Tibial nerve (tissue), 4 donors: ENCODE measurements at places on chromosomes 1 and 21. TPM values are rescaled to one million over a fixed set of nuclear protein-coding genes. Genes with fewer than 3 reads are reported as not detected.

Gene CAPN8
- not detected for total RNA-seq

GRCh38 chr1:3251099-3251806 lies 182.2 kb downstream of the PRDM16 start:
- no peak for DNase-seq

GRCh38 chr1:168180148-168180524 lies 1.4 kb downstream of the TIPRL start:
- DNase-seq, result no peak

Gene TDRD5
- total RNA-seq, result 0.21 TPM

Gene ADGRB2
- total RNA-seq, result 5.9 TPM

DNA sequence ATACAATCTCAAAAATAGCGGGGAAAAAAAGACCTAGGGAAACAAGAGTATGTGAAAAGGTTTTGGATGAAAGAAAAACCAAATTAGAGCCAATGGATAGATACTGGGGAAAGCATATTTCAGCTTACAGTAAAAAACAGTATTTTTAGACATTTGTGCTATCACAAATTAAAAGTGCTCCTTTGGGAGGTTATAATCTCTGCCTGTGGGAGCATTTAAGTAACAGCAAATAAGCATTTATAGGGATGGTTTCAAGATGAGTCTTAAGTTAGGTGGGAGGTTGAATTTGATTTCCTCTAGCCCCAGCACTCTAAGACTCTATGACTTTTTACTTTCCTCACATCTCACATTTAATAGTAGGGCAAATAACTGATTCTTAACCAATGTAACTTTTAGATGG lies 79.6 kb upstream of the SLFNL1 start:
- DNase-seq, result no peak

- DNase-seq, result no peak
These were observed 195.2 kb downstream of the MRPL39 start for GRCh38 chr21:25412100-25412499.

Gene GJB3
- total RNA-seq, result not detected

DNA sequence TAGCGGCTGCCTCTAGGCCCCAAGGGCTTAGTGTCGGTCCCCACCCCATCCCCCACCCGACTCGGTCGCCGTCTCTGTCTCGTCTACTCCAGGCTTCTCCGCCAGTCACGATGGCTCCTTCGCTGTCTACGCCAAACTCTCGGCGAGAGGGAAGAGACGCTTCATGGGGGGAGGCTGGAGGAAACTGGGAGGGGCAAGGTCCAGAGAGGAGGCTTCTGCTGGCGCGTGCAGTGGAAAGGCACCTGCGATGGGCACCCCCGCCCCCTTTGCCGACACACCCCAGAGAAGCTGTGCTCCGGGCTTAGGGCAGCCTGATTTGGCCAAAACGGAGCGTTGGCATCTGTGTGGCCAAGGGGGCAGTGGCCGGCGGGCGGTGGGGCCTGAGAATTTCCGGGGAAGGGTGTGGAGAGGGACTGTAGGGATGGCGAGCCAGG lies 1.2 kb upstream of the CSMD2 start:
- DNase-seq, result no peak

Gene IQGAP3
- total RNA-seq, result 2.4 TPM

- DNase-seq, result no peak
These were observed 278.2 kb downstream of the USP25 start for GRCh38 chr21:16007943-16008342.

Gene FCRLA
- total RNA-seq, result 1.1 TPM

Gene HPDL
- 1.7 TPM for total RNA-seq

Gene CD52
- not detected for total RNA-seq

Gene NTNG1
- 6.6 TPM for total RNA-seq

DNA sequence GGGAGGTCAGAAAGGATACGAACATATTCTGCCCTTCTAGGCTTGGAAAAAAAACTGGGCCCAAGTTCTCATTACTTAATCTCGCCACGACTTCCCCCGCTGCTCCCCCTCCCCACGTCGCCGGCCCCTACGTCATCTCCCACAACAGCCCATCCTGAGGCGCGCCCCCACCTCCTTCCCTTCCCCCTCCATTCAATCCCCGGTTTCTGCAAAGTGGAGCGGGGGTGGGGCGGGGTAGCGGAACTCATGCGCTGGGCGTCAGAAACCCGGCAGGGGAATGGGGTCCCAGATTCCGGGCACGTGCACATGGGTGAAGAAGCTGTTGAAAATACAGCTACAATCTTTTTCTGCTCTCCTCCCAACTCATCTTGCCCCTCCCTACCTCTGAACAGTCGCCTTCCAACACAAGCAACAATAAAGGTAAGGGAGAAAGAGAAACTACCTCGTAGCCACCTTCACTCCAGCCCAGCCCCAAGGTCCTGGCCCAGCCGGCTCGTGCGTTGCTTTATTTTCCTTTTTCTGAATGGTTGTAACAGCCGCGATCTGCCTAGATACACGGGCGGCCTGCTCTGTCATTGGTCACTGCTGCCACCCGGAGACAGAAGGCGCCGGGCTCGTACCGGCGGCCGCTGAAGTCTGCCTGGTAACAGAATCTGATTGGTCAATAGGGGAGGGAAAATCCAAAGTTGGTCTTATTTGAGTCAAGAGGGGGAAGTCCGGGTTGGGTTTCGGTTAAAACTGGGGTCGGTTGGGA lies at the start of gene RFX5:
Gene RFX5, minus strand, starts transcription at position 484 of the 754 bp plus-strand sequence. CDS start 932 bp downstream, outside the sequence.
- DNase-seq, result peak; percentile 87

DNA sequence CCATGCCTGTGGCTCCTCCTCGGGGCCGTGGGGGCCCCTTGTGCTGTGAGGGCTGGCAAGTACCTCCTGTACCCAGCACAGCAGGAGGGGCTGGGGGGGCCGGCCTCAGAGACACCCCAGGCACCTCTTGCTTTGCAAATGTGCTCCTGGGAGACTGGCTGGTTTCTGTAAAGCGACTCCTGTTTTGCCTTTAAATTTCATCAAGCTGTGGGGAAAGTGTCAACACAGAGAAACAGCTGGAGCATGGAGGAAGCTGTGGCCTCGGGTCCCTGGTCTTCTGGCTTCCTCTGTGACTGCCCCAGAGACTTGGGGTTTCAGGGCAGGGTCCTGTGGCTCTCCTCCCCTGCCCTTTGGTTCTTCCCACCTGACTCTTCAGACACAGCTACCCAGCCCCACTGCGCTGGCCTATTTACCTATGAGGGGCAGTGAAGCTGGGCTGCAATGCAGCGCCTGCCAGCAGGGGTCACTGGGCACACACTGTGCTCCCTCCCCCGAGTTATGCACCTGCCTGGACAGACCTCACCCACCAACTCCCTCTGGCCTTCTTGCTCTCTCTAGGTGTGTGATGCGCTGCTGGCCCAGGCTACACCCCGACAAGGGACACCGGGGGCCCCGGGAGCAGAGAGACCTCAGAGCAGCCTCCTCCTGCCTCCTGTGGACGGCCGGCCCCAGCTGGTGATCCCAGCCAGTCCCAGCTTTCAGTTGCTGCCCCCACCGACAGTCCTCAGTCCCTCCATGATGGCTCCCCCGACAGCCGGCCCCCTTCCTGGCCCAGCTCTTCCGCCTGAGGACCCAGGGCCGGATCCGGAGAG lies 17.6 kb upstream of the PEX10 start:
- no peak for DNase-seq

DNA sequence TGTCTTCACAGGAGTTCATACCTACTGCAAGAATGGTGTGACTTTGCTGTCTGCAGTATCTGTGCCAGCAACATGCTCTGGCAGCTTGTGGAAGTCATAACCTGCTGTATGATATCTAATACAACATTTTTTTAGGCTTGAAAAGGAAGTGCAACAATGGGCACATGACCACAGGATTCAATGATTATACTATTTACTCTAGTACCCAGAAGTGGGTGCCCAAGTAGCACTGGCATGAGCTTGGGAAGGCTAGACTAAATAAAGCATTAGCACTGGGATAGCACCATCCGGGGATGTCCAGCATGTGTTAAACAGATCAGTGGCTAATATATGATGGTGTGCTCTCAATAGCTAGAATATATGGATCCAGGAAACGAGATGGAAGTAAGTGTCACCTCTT lies 98.6 kb upstream of the PDE4B start:
- DNase-seq, result no peak

DNA sequence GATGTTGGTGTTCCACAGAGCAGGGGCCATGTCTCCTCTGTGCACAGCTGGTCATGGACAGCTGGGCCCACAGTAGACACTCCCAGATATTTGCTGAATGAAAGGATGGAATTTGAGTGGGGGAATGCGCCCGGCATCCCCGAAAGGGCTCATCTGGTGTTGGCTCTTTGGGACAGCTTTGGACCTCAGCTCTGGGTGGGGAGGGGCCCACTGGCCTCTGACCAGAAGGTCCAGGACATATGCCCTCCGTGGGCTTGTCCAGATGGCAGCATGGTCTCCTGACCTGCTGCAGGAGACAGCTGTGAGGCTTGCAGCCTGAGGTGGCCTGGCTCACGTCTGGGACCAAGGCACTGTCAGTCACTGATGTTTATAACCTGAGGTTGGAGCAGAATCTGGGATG lies 160.4 kb upstream of the AJAP1 start:
- no peak for DNase-seq

Gene TNFAIP8L2
- total RNA-seq, result 8.4 TPM

DNA sequence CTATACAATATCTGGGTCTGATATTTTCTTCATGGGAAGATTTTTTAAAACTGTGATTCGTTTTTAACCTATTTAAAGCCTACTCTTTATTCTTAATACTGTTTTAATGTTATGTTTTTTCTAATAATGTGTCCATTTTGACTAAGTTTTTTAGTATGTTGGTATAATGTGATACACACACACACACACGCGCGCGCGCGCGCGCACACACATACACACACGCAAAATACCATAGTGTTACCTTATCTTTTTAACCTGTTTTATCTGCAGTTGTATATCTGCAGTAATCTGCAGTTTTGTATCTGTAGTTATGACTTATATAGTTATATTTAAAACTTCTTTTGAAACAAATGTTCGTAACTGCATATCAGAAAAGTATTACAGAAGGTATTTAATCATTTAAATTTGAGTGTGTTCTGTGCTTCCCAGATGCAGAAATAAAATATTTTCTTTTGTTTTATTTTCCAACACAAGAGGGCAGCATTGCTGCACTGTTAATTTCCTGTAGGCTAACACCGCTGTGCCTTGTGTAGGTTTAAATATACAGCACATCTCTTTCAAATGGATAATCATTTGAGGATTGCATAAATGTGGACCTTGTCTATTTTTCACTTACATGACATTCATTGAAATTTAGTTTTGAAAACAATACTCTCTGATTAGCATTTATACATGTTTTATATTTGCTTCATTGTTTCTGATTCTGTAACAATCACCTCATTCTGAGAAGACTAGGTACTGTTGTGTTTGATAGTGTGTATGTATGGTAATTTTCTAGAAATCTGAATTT lies 166.1 kb downstream of the PDE4B start:
- DNase-seq, result no peak

GRCh38 chr1:167090314-167090942 lies at the start of gene GPA33:
Gene GPA33, minus strand, starts transcription at chr1:167090377. Its CDS starts 90 bp downstream, at chr1:167090287.
- DNase-seq, result no peak

Gene LIPI
- total RNA-seq, result not detected

DNA sequence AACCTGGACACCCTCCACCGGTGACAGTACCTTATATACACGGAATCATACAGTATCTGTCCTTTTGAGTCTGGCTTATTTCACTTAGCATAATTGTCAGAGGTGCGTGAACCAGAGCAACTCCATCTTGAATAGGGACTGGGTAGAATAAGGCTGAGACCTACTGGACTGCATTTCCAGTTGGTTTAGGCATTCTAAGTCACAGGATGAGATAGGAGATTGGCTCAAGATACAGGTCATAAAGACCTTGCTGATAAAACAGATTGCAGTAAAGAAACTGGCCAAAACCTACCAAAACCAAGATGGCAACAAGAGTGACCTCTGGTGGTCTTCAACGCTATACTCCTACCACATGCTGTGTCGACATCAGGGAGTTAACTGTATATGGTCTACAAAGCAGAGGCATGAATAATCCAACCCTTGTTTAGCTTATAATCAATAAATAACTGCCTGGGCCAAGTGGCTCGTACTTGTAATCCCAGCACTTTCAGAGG lies 1.4 kb upstream of the FDPS start:
- no peak for DNase-seq

DNA sequence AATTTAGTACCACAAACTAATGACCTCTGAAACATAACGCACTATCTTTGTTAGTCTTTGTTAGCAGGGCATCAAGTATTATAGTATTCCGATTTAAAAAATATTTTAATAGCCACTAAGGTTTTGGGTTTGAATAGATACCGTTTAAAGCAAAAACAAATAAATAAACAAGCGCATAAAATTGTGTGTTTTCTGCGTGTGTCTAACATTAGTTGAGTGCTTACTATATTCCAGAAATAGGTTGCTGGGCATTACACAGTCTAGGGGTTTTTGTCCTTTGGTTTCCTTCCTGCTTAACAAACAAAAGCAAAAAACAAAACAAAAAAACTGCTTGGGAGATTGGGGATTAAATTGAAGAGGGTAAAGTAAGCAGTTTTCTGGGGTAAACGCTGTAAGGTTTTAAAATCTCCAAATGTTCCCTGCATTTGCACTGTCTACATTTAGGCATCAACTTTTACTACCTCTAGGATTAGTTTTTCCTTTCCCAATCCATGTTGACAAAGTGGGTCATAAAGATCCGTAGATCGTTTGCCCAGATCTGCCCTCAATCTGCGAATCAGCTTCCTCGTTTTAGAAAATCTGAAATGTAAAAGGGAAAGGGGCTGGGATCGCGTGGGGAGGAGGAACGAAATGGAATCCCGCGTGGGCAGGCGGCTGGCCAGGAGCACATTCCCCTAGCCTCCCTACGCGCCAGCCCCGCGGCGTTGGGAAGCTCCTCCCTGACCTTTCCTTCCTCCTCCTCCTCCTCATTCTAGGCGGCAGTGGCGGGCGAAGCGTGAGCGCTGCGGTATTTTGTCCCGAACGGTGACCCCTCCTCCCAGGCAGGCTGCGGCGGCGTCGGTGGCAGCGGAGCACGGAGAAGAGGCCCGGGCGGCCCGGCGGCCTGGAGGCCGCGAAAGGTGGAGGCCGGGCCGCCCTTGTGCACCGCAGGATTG lies at the start of gene KCTD3:
Gene KCTD3, plus strand, starts transcription at position 749 of the 935 bp plus-strand sequence. CDS start 382 bp downstream, outside the sequence.
- peak; percentile 46 for DNase-seq

Gene PGLYRP3
- total RNA-seq, result not detected
